Panc1 (cell line): ENCODE measurements at places on chromosomes 2 and 18.

- no peak for DNase-seq
Observed at GRCh38 chr2:202442882-202443281, 66.8 kb downstream of the BMPR2 start.

- no peak for DNase-seq
Observed at GRCh38 chr2:152835674-152836073, 117.3 kb downstream of the ARL6IP6 start.

DNA sequence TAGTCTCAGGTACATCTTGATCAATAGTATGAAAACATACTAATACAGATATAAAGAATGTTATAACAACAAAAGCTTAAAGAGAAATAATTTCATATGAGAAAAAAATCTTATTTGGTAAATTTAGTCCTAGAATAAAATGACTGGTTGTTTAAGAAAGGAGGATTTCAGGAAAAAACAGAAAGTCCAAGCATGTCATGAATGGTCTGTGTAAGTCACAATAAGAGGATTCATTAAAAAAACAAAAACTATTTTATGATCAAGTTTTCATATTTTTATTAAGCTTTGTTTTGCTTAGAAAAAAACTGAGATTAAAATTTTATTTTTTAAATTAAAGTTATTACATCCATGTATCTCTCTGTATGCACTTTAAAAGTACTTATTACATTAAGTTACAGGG lies 353.9 kb upstream of the SPHKAP start:
- DNase-seq: no peak

DNA sequence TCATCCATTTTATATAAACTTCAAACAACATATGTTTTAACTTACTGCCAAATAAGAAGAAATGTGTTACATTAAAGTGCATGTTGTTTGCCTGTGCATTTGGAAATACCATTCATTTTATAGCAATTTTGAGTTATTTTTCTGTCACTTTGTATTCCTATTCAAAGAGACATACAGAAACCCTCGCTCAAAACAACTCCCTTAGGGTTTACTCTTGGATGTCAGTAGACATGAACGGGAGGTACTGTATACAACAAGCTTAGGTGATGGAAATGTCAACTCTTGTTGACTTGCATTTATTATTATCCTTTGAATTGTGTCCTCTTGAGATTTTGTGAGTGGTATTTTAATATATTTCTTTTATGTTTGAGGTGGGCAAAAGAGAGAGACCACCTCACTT lies 132.3 kb downstream of the CAMKMT start:
- DNase-seq: no peak

GRCh38 chr2:41129988-41130387 lies 678.1 kb upstream of the SLC8A1 start:
- DNase-seq: no peak

DNA sequence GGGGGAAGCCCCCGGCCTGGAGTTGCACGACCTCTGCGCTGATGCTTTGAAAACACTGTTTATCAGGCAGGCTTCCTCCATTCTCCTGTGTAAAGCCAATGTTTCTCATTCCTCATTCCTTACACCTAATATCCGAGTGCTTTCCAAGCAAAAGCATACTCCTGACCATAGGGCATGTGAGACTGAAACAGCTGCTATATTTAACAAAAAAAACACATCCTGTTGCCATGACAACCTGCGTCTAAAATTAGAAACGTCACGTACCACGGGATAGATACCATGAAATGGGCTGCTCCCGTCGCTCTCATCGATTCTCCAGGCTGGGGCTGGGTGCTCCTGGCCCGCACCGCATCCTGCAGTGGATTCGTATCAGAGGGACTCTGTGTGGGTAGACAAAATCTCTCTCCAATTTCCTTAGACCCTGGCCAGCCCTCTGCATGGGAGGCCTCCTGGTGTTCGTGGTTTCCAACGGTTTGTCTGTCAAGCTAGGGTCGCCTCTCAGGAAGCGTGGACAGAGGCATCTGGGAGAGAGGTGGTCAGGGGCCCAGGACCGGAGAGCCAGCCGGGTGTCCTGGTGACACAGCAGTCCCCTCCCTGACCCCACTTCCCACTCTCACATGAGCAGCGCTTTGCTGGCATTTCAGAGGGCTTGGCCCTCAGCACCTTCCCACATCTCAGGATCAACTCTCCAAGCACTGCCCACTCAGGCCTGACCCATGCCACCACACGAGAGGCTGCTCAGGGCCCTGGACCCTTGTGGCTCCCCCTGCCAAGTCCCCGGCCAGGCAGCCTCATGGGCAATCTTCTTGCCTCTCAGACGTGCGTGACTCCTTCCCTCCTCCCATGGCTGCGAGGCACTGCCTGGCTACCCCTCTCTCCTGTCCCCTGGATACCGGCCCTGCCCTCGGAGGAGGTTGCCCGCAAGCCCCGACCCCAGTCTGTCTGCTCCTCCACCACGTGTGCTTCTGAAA lies 268.1 kb downstream of the NDUFA10 start:
- no peak for DNase-seq

GRCh38 chr2:4762951-4763376 lies 929.2 kb upstream of the SOX11 start:
- no peak for DNase-seq

- DNase-seq: no peak
Observed at GRCh38 chr2:28895189-28895893, 874 bp downstream of the WDR43 start.

- no peak for DNase-seq
Observed at GRCh38 chr2:65429786-65430602, 2.4 kb downstream of the SPRED2 start.

DNA sequence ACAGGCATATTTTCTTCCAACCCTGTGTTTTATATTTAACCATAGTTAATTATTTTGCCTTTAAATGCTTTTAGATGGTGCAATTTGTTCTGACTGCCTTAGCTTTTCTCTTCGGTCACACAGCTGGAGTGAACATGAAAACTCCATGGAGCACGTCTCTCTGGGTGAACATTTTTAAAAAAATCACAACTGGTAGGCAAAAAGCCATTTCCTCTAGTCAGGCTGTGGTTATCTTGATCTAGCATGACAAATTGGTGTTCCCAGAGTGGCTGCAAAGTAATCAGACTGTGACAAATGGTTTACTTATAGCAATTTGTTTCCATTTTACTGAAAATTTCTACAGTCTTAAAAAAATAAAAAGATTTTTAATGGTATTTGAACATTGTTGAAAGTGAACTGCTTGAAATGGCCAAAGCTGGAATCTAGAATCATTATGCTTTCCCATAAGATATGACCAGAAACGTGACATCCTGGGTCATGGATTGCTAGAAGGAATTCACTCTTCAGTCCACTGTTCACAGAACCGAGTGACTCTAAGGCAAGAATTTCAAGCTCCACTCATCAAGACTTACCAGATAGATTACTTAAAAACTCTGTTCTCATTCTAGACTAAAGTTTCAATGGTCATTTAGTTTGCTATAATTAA lies 703.6 kb downstream of the CPS1 start:
- DNase-seq: no peak

DNA sequence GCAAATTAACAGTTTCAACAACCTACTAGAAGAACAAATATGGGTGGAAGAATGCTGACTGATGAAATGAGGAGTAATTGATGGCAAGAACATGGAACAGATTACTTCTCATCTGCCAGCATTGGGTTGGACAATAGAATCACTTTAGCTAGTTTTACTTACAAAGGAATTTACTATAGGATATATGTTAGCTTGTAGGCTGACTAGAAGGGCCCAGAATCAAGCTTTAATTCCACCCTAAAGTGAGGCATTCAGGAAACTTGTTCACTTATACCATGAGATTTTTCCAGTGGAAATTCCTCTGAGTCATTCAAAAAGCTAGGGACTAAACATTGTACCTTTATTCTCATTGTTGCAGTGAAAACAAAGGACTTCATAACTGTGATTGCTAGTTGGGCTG lies 5.0 kb upstream of the ZSWIM2 start:
- DNase-seq: no peak
